ENCODE measurements at places on chromosomes 5 and 9.

DNA sequence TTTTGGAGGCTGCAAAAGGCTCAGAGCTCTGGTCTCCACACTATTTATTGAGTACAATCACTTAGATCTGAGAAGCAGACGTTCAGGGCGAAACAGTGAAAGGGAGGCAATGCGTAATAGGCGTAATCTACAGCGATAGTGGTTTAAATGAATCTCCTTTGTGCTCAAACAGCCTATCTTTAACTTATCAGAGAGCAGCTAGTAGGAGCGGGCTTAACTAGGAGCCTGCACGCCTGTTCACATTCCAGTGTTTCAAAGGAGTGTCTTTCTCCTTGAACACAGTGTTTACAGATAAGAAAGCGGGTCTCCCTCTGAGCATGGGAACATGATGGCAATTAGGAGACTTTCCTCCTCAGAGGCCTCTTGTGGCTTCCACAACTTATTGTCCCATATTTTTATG, 49.4 kb downstream of the AP3B1 start:
- no peak for DNase-seq

- DNase-seq: no peak
These were observed 92.7 kb downstream of the NRG2 start for GRCh38 chr5:139950436-139950835.

- no peak for DNase-seq
These were observed 1879.2 kb upstream of the CDH9 start for GRCh38 chr5:28917631-28918030.

GRCh38 chr5:143755966-143756365, 56.0 kb upstream of the HMHB1 start:
- no peak for DNase-seq

- DNase-seq: no peak
These were observed 223.2 kb upstream of the PANK3 start for GRCh38 chr5:168802337-168802736.

DNA sequence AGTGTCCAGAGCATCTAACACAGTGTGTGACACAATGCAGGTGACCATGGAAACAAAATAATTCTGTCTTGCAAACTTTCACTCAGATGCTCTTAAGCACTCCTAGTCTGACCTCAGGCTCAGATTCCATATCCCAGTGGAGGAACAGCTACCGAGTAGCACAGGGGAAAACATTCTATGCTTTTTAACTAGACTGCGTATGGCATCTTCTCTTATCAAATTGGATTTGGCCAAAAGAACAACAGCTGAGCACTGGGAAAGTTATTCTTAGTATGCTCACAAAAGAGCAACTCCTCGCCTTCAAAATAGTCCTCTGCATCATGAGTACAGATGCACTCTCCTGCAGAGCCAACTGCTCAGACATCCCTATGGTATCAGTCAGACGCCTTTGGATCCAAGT, 528.2 kb upstream of the DAP start:
- no peak for DNase-seq

DNA sequence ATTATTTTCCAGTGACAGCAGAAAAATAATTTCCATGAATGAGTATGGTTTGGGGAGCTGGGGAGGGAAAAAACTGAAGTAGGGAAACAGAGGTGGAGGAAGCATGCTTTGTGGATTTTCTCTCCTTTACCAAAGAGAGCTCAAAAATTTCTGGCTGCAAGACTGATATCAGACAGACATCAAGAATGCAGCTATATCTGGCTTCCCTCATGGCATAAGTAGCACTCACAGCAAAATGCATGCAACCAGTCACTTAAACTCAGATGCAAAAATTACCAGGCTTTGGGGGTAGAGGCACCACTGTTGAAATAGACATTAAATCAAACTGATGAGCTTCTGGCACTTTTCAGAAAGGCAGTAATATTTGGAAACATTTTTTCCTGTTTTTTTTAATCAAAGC, 196.9 kb downstream of the TSSK1B start:
- DNase-seq: no peak

DNA sequence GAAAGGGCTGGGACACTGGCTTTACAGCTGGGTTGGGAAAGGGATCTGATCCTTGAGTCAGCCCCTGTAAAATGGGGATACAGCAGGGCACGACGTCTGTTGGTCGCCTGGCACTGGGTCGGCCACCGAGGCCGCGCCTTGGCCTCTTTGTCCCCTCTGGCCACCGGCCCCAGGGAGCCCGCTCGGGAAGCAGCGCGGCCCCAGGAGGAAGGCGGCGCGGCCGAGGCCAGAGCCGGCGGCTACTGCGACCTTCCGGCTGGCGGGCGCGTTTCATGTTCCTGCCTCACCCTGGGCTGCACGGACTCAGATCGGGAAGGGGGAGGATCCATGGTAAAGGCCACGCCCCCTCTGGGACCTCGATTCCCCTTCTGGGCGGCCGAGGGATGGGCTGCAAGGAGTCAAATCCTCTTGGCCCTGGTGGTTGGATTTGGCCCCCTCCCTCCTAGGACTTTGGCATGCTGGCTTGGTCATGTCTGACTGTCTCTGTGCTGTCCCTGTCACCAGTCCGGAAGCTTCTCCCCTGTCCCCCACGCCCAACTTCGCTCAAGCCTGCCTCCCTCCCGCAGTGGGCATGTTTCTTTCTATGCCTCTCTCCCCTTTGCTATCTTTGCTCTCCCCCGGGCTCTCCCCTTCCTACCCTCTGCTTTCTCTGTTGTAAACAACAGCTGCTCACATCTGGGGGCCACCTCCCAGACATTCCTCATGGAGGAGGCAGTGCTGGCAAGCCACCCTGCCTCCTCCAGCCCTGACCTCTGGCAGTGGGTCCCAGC, 25.8 kb downstream of the FPGS start:
- no peak for DNase-seq

GRCh38 chr9:95057101-95057500, 260.4 kb downstream of the FANCC start:
- no peak for DNase-seq

DNA sequence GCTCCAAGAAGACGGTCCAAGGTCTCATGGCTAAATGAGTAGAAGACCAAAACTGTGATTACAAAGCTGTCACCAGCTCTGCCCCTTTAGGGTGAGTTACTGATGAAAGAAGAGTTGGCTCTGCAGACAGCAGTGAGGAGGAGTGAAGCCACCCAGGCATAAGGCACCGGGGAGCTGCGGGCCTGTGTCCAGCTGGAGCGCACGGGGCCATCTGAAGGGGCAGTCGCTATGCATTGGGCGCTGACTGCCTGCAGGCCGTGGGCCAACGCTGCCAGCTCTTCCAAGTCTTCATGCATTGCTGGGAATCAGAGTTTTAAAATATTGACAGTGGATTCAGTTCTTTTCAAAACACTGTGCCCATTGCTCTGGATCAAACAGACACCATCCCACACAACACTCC, 70.3 kb downstream of the DAPK1 start:
- no peak for DNase-seq

- no peak for DNase-seq
These were observed 51.7 kb downstream of the S1PR3 start for GRCh38 chr9:89042984-89043383.

DNA sequence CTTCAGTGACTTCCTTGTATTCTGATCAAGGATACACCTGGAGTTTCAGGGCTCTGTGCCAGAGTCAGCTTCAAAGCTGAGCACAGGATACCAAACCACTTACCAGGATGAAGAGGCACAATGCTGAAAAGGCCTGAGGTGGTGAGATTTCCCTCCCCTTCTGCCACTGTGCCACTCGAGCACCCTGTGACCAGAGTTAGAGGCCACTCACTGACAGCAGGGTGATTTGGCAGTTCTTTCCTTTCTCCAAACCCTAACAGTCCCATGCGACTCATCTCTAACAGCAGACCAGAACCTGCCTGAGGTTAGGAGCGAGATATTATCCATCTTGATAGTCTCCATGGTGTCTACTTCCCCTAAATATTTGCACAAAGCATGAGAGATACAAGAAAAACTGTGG, 1.8 kb downstream of the PLGRKT start:
- no peak for DNase-seq

DNA sequence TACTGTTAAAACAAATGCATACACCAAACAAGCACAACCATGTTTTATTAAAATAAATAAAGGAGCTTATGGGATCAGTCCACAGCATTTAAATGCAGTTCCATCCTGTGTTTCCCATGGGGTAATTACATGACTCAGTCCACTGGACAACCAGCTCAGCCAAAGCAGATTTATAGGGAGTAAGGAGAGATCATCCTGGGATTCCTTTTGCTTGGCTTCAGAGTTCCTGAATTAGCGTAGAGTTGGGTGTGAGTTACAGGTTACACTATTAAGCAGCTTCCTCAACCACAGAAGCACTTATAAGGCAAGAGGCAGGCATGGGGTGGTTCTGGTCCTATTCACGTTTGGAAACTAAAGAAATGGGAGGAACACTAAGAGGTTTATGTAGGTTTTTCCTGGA, 381.1 kb upstream of the ACTBL2 start:
- DNase-seq: no peak

- DNase-seq: no peak
These were observed 463.6 kb downstream of the SPOCK1 start for GRCh38 chr5:137035480-137035878.

DNA sequence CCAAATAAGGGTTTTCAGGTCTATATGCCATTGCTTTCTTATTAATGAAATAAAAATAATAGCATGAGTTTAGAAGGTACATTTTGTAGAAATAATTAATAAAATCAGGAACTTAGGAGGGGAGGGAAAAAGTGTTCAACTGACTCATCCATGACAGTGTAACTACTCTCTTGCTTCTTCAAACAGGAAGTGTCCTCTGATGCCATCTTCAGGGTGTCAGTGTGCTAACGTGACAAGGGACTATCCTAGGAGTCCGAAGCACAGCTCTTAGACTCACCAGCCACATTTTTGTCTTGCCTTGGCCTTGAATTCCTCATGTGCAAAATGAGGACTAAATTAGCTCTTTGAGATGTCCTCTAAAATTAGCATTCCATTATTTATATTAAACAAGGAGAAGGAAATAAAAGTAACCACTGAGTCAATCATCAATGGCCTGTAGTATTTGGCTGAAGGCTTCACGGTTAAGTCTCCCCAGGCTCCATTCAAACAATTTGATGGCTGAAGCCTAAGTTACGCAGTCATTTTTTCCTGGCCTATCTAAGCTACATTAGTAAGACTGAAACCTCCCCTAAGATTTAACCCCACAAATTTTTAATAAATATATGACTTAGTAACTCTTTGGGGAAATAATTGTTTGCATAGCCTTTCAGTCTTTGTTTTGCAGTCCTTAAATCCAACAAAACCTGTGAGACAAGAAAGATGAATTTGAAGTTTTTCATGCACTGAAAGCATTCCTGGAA, 151.1 kb downstream of the ARL15 start:
- no peak for DNase-seq

DNA sequence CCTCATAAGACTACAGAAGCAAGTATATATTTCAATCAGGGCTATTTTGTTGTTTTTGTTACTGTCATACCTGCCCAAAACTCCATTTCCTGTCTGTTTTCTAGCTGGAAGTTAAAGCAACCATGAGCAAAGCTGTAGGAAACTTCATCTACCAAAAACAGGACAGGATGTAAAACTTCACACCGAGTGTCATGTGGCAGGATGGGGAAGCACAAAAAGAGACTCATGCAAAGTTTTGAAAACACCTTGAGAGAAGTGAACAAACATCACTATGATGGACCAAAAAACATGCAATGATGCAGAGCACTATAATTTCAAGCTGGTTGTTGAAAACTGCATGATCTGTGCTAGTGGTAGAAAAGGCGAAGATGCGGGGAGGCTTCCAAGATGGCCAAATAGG, 6.3 kb upstream of the GZMA start:
- DNase-seq: no peak

DNA sequence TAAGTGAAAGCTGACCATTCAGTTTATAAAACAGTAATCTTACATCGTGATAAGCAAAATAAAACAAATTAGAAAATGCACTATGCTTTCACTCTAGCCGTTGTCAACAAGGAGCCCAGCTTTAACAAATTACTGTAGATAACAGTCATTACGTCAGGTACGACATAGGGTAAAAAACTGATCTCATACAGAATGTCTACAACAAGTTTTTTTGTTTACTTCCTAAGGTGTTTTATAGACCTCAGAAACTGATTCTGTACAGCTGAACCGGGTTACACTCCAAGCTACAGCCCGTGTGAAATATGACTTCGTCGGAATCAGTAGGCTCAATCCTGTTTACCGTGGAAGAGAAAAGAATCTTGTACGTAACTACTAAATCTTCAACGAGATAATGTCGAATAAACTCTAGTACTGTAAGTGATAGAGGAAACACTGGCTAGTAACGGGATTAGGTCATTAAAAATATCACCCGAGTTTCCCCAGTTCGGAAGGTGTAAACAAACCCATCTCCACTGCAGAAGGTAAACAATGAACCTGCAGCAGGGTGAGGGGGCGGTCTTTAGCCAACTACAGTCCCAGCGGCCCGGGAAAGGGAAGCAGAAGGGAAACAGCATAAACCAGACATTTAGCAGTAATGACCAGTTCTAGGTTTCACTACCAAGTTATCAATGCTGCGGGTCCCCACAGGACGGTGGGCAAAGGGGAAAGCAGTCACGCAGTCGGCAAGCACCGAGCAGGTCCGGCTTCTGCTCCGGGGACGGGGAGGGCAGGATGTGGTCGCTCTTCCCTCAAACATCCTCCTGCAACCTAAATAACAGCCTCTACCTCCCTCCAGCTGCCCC, 1.1 kb downstream of the RICTOR start:
- DNase-seq: peak; percentile 36

All from activated naive CD4-positive, alpha-beta T cell treated with anti-CD3 and anti-CD28 coated beads, Interleukin-2, amount 50 U/mL, for 16 hours (primary cell).